Gastroesophageal sphincter (tissue), 4 donors: ENCODE measurements at places on chromosomes 1 and 21.

DNA sequence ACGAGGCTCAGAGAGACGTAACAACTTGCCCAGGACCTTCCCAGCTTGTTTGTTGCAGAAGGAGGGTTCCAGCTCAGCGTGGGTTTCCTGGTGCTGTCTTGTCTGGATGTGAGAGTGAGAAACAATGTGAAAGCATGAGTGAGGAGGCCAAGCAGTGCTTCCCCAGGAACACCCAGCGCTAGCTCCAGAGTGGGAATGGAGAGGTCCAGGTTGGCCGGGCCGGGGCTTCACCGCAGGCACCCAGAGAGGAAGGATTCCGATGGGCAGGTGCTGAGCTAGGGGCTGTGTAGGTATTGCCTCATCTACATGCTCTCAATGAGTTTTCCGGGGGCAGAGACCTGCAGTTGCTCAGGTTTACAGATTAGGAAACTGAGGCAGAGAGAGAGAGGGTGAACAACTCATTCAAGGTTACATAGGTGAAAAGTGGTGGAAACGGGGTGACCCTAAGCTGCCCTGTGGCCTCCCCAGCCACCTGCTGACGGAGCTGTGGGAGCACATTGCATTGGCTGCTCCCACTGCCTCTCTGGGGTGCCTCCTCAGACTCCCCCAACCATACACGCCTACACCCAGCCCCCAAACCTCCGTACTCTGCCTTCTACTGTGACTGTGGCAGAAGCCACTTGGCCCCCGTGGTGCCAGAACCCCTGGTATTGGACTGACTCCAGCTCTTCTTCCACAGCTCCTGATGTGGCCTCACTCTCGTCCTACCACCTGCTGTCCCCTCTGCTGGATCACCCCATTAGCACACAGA lies 51.2 kb downstream of the B3GALT5 start:
- ATAC-seq = no peak

- no peak for ATAC-seq
These were observed 27.8 kb downstream of the TFF3 start for GRCh38 chr21:42287193-42288083.

DNA sequence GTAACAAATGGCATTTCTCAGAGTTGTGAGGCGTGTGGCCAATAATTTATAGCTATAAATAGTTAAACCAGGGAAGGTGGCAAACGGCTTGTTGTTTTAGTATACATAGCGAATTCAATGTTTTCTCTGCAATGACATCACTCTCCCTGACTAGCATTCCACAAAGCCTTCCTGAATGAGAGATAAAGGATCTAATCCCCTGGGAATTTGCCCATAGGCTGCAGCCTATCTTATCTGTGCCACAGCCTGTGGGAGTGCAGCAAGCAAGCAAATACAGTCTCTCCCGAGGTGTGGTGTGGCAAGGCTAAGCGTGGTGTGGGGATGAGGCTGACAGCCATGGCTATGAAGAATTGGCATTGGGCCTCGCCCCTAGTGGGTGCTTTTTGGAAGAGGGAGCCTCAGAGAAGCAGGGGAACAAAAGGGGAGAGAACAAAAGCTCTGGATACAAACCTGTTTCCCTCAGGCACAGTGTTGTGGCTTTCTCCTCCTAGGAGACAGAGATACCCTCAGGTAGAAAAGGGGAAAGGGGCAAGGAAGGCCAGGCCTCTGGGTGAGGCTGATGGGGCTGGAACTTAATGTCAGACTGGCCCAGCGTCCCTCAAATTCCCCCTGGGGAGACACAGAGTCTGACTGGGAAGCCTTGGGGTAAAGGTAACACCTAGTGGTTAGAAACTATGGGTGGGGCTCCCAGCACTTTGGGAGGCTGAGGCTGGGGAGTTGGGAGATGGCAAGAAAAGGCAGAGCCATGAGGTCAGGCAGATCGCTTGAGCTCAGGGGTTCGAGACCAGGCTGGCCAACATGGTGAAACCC lies 8.9 kb downstream of the TAGLN2 start:
- ATAC-seq = no peak

DNA sequence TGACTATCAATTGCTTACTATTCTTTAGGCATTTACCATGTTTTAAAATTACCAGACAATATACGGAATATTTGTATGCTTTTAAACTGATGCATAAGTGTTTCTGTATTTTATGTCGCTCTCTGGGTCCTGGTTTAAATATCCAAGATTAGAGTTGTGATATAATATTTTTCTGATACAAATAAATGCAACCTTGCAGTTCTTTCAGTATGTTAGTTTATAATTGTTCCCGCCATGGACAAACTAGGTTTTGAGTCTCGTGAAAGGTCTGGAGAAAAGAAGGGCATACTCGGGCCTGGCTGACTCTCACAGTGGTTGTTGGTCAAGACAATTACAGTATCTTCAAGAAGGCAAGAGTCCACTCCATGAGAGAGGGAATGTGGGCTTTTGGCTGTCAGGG lies 72.6 kb upstream of the AJAP1 start:
- no peak for ATAC-seq

- ATAC-seq = no peak
These were observed 14.5 kb upstream of the AXDND1 start for GRCh38 chr1:179351281-179351680.

GRCh38 chr1:43991200-43991475 lies 261 bp upstream of the CCDC24 start:
- no peak for ATAC-seq

GRCh38 chr21:35593000-35593502 lies 467.3 kb downstream of the SETD4 start:
- no peak for ATAC-seq

DNA sequence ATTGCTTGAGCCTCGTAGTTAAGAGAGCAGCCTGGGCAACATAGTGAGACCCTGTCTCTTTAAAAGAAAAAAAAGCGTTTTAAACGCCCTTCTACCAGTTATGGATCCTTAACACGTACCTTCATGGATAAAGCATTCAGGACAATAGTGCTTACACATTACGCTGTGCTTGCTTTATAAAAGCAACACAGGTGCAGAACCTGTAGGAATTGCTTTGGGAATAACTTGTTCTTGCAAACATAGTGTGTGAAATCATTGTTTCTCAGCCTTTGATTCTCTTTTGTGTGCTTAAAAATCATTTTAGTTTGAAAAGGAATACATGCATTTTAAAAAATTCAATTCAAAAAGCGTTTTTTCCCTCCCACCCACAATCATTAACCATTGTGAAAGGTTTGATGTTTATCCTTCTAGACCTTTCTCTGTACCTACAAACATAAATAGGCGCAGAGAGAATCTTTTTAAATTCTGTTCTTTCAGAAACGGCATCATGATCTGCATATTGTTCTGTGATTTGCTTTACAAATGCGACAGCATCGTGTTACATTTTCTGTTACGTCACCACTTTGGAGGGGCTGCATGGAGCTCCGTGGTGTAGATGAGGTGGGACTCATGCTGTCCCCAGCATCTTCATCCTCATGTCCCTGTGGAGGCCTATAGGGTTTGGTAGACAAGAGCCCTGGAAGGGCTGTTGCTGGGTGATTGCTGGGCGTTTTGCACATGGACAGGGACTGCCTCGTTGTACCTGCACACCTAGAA lies 54.6 kb downstream of the SPSB1 start:
- no peak for ATAC-seq

DNA sequence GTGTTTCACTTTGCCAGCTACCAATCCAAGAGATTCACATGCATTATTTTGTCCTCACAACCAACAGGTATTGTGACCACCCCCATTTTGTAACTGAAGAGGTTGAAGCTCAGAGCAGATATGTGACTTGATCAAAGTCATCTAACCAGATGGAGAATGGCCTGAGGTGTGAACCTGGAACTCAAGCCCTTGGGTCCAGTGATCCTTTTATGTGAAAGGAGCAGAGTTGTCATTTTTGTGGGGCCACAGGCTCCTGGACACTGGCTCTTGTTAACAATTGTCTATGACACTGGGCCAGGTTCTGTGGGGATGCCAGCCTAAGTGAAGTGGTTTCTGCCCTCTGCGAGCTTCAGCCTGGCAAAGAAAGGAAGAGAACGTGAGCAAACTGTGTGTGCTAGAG lies 172.6 kb downstream of the ZZZ3 start:
- ATAC-seq = no peak

- ATAC-seq = peak; percentile 62
These were observed 14.7 kb upstream of the CYYR1 start for GRCh38 chr21:26587736-26588201.

DNA sequence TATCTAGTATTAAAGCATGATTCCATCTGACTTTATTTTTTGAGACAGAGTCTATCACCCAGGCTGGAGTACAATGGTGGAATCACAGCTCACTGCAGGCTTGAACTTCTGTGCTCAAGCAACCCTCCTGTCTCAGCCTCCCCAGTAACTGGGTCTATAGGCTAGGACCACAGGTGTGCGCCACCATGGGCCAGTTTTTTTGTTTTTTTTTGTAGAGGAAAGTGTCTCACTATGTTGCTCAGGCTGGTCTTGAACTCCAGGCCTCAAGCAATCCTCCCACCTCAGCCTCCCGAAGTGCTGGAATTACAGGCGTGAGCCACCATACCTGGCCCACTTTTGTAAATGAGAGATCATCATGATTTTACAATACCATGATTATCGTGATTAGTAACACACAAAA lies 9.2 kb downstream of the PPP1R15B start:
- no peak for ATAC-seq
